ENCODE measurements at places on chromosomes 11 and 22. TPM values are rescaled to one million over a fixed set of nuclear protein-coding genes. Genes with fewer than 3 reads are reported as not detected.
A peak's percentile ranks its signal among the peaks of the same experiment; 100 is the strongest.

DNA sequence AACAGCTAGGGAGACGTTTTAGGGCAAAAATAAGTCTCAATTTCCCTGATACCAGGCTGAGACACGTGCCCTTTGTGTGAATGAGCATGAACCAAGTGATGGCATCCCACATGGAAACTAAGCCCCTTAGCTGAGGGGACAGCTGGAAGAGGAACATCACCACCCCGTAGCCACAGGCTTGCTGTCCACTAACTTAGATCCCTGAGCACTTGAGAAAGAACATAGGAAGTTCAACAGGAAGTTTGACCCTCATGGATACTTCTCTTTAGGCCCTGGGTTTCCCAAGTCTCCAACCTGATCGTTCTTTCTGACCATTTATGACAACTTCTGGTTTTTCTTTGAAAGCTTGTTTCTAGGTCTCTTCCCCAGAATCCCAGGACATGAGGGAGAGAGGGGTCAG, 11.6 kb upstream of the CKAP5 start:
- no peak for DNase-seq

DNA sequence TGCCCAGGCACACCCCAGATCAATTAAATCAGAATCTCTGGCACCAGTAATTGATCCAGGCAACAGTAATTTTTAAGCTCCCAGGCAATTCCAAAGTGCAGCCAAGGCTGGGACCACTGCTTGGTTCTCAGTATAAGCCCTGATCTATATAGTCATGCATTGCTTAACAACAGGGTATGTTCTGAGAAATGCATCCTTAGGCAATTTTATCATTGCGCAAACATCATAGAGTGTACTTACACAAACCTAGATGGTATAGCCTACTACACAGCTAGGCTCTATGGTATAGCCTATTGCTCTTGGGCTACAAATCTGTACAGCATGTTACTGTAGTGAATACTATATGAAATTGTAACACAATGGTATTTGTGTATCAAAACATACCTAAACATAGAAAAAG, 651 bp upstream of the C11orf42 start:
- no peak for DNase-seq

- no peak for DNase-seq
Measured at GRCh38 chr22:29765905-29766631, 739 bp downstream of the ZMAT5 start.

- no peak for DNase-seq
Measured at GRCh38 chr22:47367107-47367690, 604.7 kb downstream of the TBC1D22A start.

DNA sequence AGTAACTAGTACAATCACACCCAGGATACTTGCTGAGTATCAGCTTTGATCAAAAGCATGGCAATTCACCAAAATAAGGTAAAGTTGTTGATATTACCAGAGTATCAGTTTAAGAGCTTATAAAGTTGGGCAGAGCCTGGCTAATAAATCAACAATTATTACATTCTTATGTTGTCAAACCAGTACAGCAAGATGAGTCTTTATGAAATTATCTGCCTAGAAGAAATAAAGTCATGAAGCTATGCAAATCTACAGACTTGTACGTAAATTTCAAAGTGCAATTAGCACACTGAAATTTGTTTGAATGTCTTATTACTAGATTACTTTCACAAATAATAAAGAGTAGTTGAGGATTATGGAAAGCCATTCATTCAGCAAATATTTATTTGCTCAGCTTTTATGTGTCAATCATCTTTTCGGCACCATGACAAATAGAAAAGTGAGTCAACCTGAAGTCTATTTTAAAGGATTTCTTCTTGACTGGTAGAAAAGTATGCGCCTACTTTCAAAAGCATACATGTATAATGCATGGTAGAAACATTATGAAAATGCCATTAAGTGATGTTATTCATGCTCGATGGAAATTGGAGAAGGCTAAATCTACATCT, 5.0 kb upstream of the ANO3 start:
- no peak for DNase-seq

GRCh38 chr11:8810540-8811301, 100.3 kb upstream of the AKIP1 start:
- peak; percentile 88 for DNase-seq

DNA sequence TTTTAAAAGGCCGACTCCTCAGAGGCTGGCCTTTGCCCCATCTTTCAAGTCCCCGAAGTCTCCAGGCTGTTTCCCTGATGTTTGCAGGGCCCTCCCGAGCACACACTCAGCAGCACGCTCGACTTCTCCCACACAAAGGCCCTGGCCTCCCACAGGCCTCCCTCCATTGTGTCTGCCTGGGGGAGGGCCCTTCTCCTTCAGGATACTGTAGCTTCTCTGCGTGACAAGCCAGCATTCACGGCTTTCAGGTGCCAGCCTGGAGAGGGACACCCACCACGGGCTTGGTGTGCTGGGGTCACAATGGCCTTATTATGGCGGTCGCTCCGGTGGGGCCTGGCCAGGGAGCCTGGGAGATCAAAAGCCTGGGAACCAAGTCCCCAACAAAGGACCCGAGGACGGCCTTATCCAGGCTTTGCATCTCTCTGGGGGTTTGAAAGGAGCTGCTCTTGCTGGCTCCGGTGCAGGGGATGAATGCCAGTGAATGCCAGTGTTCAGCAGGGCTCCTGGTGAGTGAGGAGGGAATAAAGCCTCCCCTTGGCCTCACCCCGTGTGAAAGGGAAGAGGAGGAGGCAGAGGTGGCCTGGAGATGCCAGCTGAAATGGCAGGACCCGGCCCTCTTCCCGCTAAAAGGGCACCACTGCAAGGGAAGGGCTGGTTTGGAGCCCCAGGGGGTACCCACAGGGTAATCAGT, 55.0 kb downstream of the TRAF6 start:
- DNase-seq: no peak

DNA sequence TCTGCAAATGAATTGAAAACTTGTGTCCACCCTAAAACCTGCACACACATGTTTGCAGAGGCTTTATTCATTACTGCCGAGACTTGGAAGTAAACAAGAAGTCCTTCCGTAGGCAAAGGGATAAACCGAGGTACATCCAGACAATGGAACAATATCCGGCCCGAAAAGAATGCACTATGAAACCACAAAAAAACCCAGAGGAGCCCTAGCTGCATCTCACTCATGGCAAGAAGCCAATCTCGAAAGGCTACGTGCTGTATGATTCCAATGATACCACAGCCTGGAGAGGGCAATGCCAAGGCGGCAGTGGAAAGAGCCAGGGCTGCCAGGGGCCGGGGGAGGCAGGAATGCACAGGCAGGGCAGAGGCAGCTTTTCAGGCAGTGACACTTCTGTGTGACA, 3.2 kb upstream of the MRPL23 start:
- peak; percentile 25 for DNase-seq

DNA sequence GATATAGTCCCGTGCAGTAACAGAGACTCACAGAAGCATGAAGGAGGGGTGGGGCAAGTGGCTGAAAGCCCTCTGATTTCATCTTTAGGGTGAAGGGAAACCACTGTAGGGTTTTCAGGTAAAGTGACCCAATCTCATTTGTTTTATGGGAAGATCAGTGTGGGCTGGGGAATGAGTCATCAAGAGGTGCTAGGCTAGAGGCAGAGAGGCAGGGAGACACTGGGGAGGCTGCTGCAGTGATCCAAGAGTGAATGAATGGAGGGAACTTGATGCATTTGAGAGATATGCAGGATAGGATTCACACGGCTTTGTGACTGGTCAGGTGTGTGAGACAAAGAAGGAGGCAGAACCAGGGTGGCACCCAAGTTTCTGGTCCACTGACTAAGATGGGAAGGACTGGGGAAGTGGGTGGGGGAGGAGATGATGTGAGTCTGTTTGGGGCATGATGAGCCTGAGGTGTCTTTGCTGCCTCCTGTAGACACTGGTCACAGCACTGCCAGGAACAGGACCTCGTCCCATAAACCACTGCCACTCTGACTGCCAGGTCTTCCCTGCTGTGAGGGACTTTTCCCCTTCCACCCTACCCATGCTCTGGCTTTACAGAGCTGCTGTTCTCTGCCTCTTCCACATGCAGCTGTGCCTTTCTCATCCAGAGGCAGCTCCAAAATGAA, 239.0 kb downstream of the TENM4 start:
- no peak for DNase-seq

GRCh38 chr22:46366327-46366731, 30.8 kb downstream of the TRMU start:
- DNase-seq: no peak

DNA sequence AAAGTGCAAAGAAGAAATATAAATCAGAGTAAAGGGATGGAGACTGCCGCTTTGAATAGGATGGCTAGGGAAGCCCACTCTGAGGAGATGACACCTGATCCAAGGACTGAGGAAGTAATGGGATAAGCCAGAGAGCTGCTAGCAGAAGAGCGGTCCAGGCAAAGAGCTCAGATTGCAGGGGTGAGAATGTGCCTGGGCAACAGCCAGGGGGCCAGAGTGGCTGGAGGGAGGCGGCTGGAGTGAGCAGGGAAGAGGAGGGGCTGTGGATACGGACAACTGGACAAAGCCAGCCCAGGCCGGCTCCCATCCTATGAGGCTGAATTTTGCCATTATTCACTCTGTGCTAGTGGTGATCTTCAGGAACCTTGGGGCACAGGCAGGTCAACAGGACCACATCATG, 360.3 kb upstream of the SYN3 start:
- no peak for DNase-seq

DNA sequence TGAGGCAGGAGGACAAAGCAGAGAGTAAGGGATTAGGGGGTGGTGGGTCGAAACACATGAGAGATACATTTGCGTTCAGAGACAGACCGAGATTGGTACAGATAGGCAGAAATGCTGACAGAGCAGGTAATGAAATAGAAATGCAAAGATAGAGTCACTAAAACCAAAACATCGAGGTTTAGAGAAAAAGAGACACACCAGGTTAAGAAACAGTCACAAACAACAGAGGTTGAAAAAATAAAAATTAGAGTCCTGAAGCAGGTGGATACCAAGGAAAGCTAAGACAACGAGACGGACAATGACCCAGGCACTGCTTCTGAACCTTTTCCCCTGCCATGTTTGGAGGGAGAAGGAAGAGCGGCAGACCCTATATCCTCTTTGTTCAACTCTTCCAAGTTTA, 1.2 kb upstream of the MAPK1 start:
- DNase-seq: no peak

DNA sequence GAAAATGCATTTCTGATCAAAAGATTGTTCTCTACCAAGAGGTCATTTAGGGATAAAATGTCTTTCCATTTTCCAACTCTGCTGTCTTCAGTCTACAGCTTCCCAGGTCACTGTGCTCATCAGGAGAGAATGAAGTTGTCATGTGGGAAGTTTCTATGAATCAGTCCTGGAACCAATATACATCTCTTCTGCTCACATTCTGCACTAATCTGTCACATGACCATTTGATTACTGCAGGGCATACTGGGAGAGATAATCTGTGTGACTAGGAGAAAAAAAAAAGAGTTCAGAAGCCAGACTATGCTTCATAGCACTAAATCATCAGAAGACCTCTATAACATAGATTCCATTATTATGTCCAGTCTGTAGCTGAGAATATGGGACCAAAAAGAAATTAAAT, 611.5 kb downstream of the KCNA4 start:
- DNase-seq: no peak

IRAG1 gene
- total RNA-seq: 5.2 TPM

KCNK4 gene
- total RNA-seq: not detected

SPON1 gene
- 3.4 TPM for total RNA-seq

XKR3 gene
- total RNA-seq: not detected

TMEM191C gene
- 0.74 TPM for total RNA-seq

GRAP2 gene
- total RNA-seq: 1.2 TPM

SAA2 gene
- total RNA-seq: 2.8 TPM

MEI1 gene
- total RNA-seq: 0.57 TPM

Measured in left ventricle myocardium superior (tissue), 1 donor.